ENCODE measurements at places on chromosomes 4 and X.

- DNase-seq: no peak
These were observed 366.1 kb downstream of the FBXO8 start for GRCh38 chr4:173917255-173917960.

DNA sequence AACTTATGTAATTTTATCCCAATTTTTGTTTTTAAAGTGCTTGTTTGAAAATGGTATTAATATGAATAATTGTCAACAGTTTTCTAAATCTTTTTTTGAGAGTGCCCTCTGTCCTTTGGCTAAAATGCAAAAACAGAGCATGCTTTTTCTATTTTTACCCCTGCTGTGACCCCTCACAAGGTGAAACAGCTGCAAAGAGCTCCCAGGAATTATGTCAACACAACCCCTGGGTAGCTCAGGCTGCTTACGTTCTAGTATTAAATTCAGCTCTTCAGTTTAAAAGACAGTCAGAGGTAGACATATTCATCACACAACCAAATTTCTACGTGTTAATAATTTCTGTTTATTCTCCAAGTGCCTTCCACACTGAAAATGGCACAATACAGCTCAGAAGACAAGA lies 367.5 kb downstream of the PRDM5 start:
- DNase-seq: no peak

GRCh38 chrX:9537781-9538180 lies 72.9 kb downstream of the TBL1X start:
- no peak for DNase-seq

GRCh38 chrX:99750721-99751120 lies 659.4 kb downstream of the PCDH19 start:
- DNase-seq: no peak

- no peak for DNase-seq
These were observed 46.1 kb upstream of the S100G start for GRCh38 chrX:16603822-16604221.

Measured in C1 segment of cervical spinal cord (tissue), 14 donors.